ENCODE measurements at places on chromosomes 6 and 20.

GRCh38 chr6:162973980-162974379, 246.2 kb downstream of the PACRG start:
- DNase-seq, result no peak

DNA sequence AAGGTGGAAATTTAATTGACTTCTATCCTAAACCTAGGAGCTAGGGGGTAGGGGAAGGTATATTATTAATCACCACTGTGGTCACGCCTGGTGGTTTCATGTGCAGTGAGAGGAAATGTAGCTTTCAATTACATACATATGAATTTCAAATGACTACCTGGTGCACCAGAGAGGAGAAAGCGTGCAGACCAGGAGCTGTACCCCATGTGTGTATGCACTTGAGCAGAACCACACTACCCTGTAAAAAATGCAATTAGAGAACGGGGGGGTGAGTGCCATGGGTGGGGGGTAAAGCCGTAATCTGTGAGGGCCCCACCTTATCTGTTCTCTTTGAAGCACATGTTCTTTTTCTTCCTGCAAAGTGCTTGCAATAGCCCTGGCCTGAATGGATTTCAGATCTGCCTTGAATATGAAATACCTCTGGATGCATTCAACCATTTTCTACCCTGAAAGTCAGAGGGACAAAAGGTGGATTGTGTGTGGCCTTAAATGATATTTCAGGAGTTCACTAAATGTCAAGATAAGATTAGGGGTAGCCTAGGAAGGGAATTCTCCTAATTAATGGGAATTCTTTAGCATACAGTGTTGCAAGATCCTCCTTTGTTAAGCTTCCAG, 30.9 kb upstream of the EDN3 start:
- no peak for DNase-seq

GRCh38 chr6:158219228-158219627, 51.1 kb downstream of the GTF2H5 start:
- no peak for DNase-seq

DNA sequence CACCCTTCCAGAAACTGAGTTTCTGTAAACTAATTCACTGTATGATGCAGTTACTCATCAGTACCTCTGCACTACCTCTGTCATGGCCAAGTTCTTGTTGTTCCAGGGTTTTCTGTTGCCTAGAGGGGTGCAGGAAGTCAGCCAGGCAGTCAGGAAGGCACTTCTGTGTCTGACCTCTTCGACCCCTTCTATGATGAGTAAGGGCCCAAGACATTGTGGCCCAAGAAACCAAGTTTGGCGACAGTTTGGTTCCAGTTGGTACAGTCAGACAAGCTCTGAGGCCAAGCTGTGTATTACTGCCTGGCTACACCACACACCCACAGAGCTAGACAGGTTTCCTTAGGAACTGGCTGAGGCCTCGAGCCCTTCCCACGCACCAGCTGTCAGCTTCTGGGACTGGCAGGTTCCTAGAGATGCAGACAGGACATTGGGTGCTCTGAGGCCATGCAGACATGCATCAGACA, 41.2 kb downstream of the TRAF3IP2 start:
- DNase-seq, result no peak

DNA sequence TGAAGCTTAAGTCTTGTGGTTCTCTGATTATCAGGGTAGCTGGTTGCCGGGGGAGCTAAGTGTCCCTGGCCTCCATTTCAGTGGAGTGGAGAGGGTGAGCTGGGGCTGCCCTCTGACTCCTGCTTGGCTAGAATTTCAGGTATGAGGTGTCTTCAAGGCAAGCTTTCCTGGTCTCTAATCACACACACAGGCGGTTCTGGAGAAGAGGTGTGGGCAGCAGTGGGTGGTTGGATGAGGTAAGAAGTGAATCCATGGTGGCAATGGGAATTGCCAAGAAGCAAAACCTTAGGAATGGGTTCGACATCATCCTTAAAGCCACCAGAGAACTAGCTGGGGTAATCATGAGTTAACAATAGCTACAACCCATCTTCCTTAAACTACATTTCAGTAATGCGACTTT, 157.6 kb downstream of the CARMIL1 start:
- no peak for DNase-seq

- no peak for DNase-seq
Observed at GRCh38 chr20:52534616-52535015, 343.0 kb upstream of the ZFP64 start.

- no peak for DNase-seq
Observed at GRCh38 chr6:3418496-3419060, 38.3 kb downstream of the SLC22A23 start.

- DNase-seq, result no peak
Observed at GRCh38 chr20:48623176-48623905, 204.5 kb downstream of the PREX1 start.

DNA sequence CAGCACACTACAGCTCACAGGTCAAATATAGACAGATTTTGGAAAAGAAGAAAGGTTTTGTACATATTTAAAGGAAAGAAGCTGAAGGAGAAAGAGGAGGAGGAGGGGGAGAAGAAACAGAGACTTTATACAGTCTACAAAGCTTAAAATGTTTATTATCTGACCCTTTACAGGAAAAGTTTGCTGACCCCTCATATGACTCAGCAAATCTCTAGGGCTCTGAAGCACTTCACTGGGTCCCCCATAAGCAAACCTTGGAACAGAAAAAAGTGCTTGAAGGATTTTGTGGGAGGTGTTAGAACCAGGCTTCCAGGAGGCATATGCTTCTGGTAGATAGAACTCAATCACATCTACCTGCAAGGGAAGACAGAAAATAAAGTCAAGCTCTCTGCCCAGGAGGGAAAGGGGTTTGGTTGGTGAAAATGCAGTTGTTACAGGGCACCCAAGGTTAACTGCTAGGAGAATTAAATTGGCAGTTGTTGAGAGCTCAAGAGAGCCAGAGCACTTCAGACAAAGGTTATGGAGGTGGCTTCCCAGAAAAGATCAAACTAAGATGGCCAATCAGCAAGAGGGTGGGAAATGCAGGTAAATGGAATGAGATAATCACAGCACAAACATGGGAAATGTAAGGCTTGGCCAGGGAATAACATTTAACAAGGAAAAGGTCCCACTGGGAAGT, 207.4 kb upstream of the SGK1 start:
- DNase-seq, result no peak

- no peak for DNase-seq
Observed at GRCh38 chr20:51065615-51066014, 42.7 kb upstream of the KCNG1 start.

DNA sequence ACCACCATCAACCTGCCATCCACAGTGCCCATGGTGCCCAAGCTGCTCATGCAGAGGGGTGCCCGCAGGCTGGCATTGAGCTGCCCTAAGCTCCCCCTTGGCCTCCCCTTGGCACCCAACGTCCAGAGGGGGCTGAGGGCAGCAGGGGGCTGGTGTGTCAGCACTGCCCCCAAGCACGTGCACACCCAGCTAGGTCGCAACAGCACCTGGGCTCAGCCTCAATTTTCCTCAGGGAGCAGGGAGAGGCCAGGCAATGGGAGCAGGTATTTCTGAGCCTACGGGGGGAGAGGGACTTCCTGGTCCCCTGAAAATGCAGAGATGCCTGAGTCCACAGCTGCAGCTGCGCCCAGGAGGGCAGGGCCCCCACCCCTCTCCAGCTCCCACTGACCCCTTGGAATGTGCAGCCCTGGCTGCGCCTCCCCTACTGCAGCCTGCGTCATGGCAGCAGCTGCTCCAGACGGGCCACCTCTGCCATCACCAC, 204.2 kb downstream of the ANKRD60 start:
- DNase-seq, result no peak

DNA sequence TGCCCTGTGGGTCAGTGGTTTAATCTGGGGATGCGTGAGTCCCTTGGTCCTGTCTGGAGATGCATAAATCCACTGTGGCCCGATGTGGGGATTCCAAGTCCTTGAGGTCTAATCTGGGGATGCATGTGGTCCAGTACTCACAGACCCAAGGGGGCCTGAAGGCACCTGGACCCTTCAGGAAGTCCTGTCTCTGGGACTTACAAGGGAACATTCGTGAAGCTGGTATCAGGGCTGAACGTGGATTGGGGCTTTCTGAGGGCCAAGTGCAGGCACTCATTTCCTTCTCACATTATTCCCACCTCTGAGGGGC, 25.2 kb upstream of the GTSF1L start:
- no peak for DNase-seq

DNA sequence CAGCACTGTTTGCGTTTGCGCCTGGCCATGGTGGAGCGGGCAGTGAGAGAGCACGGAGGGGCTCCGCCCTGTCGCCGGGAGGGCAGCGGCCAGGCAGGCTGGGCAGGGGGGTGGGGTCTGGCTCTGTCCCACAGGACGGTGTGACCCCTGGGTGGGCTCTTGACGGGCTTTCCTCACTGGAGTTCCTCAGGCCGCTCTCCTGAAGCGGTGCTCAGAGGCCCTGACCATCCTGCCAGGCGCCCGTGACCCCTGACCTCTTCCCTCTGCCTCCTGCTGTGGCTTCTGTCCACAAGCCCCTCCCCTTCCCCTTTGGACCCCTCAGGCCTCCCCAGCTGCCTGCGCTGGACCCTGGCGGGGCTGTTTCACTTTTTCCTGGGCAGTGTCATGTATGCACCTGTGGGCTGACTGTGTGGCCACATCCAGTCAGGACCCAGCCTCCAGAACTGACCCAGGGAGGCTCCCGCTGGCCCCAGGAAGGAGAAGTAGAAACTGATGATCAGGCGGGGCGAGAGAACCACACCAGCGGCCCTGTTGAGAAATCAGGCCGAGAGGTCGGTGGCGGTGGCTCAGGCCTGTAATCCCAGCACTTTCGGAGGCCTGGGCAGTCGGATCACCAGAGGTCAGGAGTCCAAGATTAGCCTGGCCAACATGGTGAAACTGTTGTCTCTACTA, 1.2 kb downstream of the OGFR start:
- DNase-seq, result no peak

- no peak for DNase-seq
Observed at GRCh38 chr6:15513801-15514711, 148.8 kb downstream of the DTNBP1 start.

GRCh38 chr6:133804265-133804664, 84.6 kb upstream of the TCF21 start:
- DNase-seq, result no peak

- DNase-seq, result no peak
Observed at GRCh38 chr6:28323813-28324424, 12.0 kb downstream of the ZSCAN31 start.

DNA sequence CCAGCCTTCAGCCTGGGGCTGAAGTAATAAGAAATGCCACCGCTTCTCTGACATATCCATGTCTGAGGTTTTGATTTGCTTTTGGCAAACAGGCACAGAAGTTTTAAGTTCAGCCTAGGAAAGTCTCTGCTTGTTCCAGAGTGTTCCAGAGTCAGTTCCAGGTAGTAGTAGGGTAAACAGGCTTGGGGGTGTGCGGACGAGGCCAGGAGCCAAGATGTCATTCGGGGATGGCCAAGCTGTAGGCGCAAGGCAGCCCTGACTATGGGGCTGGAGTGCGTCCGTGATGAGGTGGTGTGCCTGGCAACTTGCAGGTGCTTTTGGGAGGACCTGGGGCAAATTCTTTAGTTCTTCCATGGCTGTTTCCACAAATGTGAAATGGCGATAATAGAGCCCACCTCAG, 60.3 kb downstream of the IRF4 start:
- DNase-seq, result no peak

- no peak for DNase-seq
Observed at GRCh38 chr6:45002390-45003105, 325.6 kb upstream of the RUNX2 start.
